Kidney tubule cell (primary cell): ENCODE measurements at places on chromosomes 7 and 10.

- DNase-seq, result peak; percentile 65
These were observed 24.2 kb downstream of the PWWP2B start for GRCh38 chr10:132420981-132421846.

DNA sequence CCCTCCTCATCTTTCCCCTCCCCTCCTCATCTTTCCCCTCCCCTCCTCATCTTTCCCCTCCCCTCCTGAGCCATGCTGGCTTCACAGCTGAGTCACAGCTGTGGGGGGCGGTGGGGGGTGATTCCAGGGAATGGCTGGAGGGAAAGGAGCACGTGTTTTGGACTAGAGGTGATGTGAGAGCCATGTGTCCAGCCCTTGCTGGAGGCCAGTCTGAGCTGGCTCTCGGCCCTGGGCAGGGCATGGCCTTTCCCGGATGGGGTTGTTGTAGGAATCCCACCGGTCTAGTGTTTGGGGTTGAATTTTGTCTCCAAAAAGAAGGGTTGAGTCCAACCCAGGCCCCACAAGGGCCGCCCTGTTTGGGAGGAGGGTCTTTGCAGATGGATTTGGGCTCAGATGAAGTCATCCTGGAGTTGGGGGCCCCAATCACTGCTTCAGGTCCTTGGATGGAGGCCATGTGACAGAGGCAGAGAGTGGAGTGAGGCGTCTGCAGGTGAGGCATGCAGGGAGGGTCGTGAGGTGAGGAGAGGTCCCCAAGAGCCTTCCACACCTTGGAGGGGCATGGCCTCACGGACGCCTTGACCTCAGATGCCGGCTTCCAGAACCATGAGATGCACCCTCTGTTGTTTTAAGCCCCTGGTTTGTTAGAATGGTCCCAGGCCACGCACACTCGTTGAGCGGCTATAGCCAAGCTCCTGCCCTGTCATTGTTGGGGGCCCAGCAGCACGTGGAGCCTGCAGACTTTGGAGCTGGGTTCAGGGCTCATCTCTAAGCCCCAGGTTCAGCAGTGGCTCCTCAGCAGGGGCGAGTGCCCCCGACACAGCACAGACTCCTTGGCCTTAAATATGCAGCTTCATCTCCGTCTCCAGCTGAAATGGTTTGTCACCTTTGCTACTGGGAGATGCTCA is 101.6 kb downstream of the DNAJB6 start:
- no peak for DNase-seq

GRCh38 chr10:69738858-69739435 is 62.8 kb upstream of the COL13A1 start:
- DNase-seq, result no peak

- peak; percentile 99 for DNase-seq
These were observed 44.6 kb upstream of the TSPAN13 start for GRCh38 chr7:16708980-16709379.

- peak; percentile 17 for DNase-seq
These were observed 20.3 kb downstream of the TSPAN12 start for GRCh38 chr7:120837599-120837998.

DNA sequence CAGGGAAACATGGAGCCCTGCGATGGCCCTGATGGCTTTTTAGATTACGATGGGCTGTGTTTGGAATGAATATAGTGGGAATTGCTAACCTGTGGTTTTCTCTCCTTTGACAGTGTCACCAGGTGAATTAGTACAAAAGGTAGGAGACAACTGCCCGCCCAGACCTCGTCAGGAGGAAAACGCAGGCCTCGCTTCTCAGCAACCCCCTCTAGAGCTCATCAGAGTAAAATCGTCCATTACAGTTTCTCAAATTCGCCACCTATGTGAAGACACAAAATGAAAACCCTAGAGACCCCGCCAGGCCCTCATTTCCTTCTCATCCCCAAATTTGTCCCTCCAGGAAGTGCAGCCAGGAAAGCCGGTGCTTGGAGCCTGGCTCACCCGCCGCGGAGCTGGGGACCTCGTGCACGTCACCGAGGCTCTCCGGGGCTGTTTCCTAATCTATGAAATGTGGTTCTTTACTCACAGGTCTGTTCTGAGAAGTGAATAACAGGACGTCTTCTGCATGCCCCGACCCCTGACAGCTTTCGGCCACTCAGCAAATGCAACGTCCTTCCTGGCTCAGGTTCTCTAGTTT is 143.7 kb downstream of the VIPR2 start:
- DNase-seq, result no peak

GRCh38 chr10:96714031-96714590 is 6.2 kb downstream of the PIK3AP1 start:
- DNase-seq, result peak; percentile 71

GRCh38 chr7:139680676-139681462 is 96.9 kb downstream of the HIPK2 start:
- DNase-seq, result peak; percentile 98

DNA sequence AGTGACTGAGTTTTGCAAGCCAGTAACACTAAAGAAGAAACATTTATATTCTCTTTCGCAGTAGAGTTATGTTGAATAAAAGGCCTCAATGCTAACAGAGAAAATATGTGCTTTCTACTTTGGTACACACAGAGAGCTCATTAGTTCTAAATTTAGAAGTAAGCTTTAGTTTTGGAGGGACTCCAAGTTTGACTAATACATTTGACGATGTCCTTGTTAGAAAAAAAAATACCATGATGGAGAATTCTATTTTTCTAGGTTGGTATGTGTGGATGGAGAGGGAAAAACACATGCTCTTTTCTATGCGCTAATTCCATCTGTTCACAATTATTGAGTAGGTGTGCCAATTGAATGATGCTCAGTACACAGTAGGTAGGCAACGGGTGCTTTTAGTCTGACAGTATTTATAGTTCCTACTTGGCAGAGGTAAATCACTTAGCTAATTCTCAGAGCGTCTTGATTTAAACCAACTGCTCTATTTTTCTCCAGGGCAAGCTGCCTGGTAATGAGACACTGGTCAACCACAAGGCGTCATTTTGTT is 327.2 kb upstream of the AKR1E2 start:
- peak; percentile 65 for DNase-seq
